ENCODE measurements at places on chromosomes 3 and 15.
A peak's percentile ranks its signal among the peaks of the same experiment; 100 is the strongest.

DNA sequence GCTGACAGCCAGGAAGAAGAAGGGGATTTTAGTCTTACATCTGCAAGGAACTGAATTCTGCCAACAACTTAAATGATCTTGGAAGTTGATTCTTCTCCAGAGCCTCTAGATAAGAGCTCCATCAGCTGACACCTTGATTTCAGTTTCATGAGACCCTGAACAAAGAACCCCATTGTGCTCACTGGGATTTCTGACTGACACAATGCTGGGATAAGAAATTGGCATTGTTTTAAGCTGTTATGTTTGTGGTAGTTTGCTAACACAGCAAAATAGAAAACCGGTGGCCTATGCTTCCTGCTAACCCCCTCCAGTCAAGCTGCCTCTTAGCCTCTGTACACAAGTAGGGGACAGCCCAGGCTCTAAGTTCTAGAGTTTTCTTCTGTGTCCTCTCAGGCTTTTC is 36.2 kb downstream of the MASP1 start:
- DNase-seq: no peak

- DNase-seq: no peak
These were observed 975 bp downstream of the PCSK6 start for GRCh38 chr15:101488300-101489164.

GRCh38 chr15:23857028-23857641 is 170.0 kb upstream of the NDN start:
- peak; percentile 80 for DNase-seq

GRCh38 chr15:23628612-23629233 is 18.9 kb downstream of the MAGEL2 start:
- DNase-seq: no peak

DNA sequence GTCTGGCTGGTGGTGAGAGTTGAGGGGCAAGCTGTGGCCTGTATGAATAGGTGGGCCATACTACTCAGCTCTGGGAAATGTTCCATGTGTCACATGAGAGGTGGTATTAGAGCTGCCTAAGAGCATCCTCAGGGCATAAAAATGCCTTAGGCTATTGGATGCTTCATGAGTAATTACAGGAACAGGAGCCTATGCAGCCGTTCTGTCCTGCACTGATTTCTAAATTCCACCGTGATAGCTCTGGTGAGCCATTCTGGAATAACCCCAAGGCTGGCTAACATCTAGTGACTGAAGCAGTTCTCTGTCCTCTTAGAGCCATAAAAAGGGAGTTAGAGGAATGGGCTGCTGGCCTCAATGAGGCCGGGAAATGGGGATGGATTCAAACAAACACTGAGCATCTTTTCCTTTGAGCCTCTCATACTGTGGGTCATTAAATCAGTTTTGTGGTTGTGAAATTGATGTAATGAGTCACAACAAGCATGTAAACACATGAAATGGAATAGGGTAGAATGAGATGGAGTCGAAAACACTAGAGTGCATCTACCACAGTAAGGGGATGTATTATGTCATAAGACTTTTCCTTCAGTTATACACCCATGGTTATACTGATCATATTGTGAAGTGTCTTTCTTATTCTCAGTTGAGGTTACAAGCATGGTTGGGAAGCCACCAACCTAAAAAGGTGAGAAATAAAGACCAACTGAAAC is 41.0 kb downstream of the DGKG start:
- no peak for DNase-seq

- DNase-seq: no peak
These were observed 14.5 kb upstream of the PLXND1 start for GRCh38 chr3:129620828-129621559.

- DNase-seq: peak; percentile 41
These were observed 251.2 kb downstream of the SLC9A9 start for GRCh38 chr3:143596957-143597642.

GRCh38 chr3:194767446-194768207 is 81.9 kb downstream of the FAM43A start:
- no peak for DNase-seq

- peak; percentile 25 for DNase-seq
These were observed at the start of gene LRRN1 for GRCh38 chr3:3799173-3800079. Gene LRRN1, plus strand, starts transcription at chr3:3799431. Its CDS starts 45,211 bp downstream, at chr3:3844642.

- no peak for DNase-seq
These were observed 26.3 kb downstream of the ANKRD28 start for GRCh38 chr3:15771444-15771843.

- no peak for DNase-seq
These were observed 286.0 kb downstream of the NFKBIZ start for GRCh38 chr3:102135316-102135715.

DNA sequence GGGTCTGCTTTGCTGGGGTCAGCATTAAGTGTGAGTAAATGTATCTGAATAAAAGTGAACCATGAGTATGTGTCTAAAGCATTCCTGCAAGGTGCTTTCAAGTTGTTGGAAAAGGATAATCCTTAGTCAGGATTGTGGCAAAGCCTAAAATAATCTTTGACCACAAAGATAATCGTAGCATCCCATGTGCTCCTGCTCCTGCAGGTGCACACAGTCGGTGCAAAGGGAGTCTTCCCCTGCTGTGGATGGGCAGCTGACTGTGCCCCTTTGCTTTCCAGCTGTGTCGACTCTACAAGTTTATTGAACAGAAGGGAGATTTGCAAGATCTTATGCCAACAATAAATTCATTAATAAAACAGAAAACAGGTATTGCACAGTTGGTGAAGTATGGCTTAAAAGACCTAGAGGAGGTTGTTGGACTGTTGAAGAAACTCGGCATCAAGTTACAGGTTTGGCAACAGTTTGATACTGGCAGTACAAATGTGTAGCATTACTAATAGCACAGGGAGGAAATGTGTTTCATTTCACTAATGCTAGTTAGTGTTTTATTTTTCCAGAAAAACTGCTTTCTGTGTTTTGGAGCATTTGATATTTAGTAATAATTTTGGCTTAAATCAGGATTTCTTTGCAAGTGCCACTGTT is 22.6 kb downstream of the SRP14 start:
- no peak for DNase-seq

GRCh38 chr15:69380726-69381105 is 33.4 kb upstream of the KIF23 start:
- no peak for DNase-seq

- no peak for DNase-seq
These were observed 600.4 kb downstream of the GRM7 start for GRCh38 chr3:7461202-7461825.

- no peak for DNase-seq
These were observed 90.9 kb upstream of the SEC13 start for GRCh38 chr3:10411598-10412332.

DNA sequence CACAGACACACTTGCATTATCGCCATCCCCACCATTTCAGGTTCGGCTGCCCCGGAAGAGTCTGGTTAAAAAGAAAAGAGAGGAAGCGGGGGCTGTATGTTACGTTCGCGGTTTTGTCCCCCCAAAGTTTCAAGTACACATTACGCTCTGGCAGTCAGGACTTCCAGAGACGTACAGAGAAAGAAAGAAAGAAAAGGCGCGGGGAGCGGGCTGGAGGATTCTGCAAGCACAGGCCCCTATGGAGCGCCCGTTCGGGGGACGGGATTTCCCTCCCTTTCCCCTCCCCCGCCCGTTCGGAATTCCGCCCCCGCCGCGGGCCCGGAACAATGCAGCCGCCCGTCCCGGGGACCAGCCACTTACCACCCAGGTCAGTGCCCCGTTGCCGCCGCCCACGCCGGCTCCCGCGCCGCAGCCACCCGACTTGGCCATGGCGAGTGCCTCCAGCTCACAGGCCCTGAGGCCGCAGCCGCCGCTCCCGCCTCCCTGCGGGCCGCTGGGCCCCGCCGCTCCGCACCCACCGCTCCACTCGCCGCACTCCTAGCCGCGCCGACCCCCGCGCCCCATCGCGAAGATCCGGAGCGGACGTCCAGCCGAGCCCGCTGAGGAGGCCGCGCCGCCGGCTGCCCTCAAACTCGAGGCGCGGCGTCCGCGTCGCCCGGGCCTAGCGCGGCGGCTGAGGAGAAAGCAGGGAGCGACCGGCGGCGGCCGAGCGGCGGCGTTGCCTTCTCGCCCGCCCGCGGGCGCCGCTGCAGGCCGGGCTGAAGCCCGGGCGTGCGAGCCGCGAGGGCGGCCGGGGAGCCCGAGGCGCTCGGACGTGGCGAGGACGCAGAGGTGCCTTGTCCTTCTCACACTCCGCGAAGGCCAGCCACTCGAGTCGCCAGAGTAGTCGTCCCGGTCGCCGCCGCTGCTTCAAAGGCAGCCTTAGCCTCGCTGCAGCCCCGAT is 567 bp downstream of the TOP2B start:
- DNase-seq: no peak

DNA sequence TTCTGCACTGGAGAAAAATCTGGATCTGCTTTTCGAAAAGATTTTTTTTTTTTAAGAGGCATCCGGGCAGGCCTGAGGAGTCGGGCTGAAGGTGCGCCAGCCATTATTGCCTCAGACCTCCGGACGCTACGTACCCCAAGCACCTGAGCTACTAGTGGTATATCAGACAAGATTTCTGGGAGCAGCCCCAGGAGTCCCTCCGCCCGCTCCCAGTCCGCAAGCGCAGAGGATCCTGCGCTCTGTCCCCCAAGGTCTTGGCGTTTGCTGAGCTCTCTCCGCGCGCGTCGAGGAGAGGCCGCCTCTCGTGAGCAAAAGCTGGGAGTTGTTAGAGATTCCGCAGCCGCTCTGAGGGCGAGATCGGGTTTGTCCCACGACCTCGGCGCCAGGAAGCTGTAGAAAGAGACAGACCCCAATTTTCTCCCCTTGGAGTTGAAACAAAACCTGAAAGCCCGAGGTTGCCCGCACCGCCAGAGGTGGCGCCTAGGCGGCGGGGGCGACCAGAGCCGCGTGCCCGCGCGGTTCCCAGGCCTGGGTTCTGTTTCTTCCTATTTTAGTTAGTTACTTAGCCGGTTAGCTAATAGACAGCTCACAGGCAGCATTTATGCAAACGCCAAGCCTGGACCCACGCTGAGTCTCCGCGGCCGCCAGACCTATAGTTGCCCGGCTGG is 72.5 kb upstream of the POLG start:
- no peak for DNase-seq

DNA sequence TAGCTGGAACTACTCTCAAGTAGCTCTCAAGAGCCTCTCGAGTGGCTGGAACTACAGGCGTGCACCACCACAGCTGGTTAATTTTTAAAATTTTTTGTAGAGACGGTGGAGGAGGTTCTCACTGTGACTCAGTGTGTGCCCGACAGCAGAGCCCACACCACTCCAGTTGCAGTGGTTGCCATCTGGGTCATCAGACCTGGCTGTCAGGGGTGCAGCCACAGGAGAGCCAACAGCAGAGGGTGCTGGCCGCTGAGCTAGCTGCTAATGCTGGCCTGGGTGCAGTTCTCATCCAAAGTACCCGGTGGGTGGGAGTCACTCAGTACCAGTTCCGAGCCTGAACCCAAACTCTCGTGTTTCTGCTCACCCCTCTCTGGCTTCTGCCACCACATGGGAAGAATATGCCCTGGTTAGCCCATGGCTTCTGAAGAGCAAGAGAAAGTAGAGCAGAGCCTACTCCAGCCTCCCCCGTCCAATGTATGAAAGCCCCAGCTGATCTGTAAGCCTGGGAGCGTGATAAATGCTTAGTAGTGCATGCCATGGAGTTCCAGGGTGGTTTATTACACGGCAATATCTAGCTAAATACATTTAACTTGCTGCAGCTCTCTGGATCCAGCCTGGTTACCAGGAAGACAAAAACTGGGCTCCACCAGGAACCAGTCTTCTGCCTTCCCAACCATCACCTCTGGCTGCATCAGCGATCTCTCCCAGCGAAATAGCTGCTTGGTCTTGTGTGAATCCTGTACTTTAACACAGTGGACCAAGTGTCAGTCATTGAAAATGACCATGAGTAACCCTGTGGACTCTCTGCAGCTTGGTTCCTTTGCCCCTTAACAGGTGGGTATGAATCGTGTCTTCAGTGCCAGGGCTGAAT is 17.1 kb downstream of the UMPS start:
- DNase-seq: no peak

DNA sequence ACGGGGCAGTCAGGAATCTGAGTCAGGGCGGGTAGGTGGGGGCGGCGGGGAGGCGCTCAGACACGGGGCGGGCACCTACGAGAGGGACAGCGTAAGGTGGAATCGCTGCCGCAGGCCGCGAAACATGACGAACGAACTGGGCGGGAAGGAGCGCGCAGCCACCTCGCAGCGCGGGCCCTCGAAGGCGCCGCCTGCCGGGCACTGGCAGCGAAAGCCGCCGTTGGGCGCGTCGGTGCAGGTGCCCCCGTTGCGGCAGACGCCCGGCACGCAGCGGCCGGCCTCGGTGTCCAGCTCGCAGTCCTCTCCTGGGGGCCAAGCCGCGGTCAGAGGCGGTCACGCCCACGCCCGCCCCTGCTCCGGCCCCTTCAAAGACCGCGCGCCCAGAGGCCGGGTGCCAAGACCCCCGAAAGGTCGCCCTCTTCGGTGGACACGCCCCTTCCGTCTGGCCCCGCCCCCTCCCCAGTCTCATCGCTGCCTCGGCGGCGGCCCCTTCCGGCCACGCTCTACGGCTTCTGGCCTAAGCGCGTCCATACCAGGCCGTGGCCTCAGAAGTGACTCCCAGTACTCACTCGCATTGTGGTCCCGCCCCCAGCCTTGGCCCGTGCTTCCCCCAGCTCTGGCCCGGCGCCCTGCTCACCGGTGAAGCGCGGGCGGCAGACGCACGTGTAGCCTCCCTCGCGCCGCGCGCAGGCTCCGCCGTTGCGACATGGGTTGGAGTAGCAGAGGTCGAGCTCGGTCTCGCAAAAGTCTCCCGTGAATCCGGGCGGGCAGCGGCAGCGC is 6.4 kb downstream of the CELSR3 start:
- DNase-seq: no peak

DNA sequence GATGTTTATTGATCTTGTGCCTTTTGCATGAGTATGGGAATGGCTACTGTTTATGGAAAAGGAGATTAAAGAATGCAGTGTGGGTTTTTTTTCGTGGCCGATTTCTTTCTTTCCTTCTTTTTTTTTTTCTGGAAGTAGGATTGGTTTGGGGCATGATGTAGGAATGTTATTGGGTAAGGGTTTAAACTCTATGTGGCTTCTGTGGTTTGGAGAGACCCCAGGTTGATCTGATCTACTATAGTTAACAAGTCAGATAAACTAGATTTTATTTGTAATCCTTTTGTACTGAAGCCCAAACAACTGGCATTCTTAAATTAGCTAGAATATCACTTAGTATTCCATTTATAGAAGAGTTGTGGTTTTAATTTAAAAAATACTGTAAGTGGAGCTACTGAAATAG is 304.8 kb downstream of the LPP start:
- DNase-seq: no peak

DNA sequence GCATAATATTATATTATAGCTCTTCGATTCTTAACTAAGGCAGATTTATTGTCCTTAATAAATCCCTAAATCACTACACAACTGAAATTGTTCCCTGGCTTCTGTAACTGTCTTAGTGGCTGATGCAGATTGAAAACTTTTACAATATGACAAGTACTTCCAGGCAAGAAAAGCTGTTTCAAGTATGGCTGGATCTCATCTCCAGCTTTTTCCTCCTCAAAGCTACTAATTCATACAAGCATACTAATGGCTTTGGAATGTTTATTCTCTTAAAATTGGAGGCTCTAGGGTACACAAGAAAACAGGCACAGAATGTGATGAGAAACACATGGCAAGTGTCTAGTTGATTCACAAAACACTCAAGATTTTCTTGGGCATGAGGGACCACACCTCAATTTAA is 351.5 kb upstream of the ICE2 start:
- DNase-seq: no peak

GRCh38 chr3:100856821-100857220 is 136.4 kb downstream of the ABI3BP start:
- DNase-seq: no peak

- no peak for DNase-seq
These were observed 17.8 kb downstream of the KBTBD8 start for GRCh38 chr3:67015702-67016484.
